Osteoblast (primary cell): ENCODE measurements at places on chromosomes 11 and 22. TPM values are rescaled to one million over a fixed set of nuclear protein-coding genes. Genes with fewer than 3 reads are reported as not detected.

DNA sequence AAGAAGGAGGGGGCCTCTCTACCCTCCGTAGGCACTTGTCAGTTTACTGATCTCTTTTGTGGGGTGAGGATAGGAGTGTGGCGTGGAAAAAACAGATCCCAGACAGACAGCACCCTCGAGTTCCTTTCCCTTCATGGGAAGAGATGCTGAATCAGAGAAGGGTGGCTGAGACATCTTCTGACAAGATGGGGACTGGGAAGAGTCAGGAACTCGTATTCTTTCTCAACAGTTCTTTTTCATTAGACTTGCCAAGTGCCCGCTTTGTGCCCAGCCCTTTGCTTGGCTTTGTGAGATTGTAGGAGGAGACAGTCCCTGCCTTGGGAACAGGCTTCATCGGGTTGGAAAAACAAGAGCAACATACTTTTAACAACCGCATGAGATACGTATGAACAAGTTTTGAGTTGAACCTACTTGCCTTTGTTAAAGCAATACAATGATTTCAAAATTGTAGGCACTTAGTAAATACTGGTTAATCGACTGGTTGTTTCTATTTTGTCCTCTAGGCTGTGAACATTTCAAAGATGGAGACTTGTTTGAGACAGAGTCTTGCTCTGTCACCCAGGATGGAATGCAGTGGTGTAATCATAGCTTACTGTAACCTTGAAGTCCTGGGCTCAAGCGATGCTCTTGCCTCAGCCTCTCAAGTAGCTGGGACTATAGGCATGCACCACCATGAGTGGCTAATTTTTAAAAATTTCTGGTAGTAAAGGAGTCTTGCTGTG, 1.1 kb downstream of the RRM1 start:
- peaks cover 19% of the 10 kb centered on the region for H3K4me1 ChIP-seq
- peak overlapping the region; percentile 89 for H3K4me3 ChIP-seq
- peak; percentile 54 for DNase-seq
- no peaks in the 10 kb centered on the region for H3K27me3 ChIP-seq
- H3K36me3 ChIP-seq, result no peaks in the 10 kb centered on the region

DNA sequence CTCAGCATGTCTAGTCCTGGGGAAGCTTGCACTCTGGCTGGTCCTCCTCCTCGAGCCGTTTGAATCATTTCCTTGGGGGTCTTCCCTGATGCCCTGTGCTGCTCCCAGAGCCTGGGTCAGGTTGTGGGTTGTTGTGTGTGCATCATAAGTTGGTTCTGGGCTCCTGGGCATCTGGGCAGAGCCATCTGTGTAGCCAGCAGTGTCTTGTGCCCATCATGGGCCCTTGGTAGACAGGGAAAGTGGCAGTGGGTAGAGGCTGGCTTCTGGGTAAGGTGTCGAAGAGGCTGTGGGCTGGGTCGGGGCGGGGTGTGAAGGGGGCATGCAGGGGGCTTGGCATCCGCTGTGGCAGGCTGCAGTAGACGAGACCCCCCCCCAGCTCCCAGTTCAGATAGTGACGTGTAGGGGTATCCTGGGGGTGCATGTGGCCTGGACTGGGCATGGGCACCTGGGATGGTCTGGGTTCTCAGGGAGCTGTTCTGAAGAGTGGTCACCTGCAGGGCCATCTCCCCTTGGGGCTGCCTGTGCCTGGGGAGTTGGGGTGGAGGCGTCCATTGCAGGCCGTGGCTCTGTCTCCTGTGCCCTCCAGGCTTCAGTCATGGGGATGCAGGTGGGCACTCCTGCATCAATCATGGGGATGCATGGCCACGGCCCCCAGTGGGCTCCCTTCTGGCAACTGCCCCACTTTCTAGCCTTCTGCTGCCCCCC, 7.2 kb upstream of the TRMT2A start:
- peaks cover 66% of the 10 kb centered on the region for H3K36me3 ChIP-seq
- H3K27me3 ChIP-seq, result no peaks in the 10 kb centered on the region
- peaks cover under 1% of the 10 kb centered on the region for H3K4me1 ChIP-seq
- DNase-seq, result no peak
- H3K4me3 ChIP-seq, result no peak overlapping the region
- H3K27ac ChIP-seq, result no peak overlapping the region

DNA sequence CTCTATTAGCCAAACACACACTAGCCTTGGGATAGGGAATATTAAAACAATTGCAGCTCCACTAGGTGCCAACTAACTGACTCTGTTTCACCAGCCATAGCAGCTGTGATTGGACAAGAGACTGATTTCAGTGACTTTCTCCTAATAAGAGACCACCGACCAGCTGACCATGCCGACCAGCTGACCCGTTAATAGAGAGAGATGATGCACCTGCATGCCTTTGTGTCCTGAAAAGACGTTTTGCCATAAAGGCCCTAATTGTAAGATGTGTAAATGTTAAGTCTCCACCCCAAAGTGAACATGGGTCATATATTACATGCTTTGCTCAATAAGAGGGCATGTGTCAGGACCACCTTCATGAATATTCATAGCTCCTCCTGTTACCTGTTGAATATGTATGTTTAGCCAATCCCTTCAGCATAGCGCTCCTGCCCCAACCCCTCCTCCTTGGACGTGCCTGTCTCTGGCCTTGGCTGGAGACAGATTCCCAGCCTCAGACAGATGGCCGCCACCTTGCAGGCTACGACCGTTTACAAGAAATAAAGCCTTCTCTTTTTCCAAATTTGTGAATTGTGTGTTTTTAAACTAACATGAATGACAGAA, 1.3 kb upstream of the NADSYN1 start:
- H3K4me1 ChIP-seq, result peaks cover 30% of the 10 kb centered on the region
- no peak overlapping the region for H3K27ac ChIP-seq
- peaks cover 19% of the 10 kb centered on the region for H3K36me3 ChIP-seq
- H3K4me3 ChIP-seq, result peak overlapping the region; percentile 99
- H3K27me3 ChIP-seq, result no peaks in the 10 kb centered on the region
- no peak for DNase-seq

DNA sequence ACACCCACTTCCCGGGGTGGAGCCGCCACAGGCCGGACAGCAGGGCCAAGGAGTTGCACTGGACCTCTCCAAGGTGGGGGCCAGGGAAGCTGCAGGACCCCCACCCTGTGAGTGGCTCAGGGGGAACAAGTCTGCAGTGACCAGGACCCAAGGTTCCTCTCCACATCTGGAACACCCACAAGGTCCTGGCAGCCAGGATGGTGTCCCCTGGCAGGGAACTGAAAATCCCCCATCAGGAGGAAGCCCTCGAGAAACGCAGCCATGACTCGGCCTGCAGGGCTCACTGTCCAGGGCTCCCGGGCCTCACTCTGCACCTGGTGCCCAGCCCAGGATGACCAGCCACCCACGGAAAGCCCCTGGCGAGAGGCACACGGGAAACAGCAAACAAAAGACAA, 11.5 kb downstream of the RNH1 start:
- H3K36me3 ChIP-seq, result peaks cover 61% of the 10 kb centered on the region
- no peak overlapping the region for H3K27ac ChIP-seq
- H3K4me1 ChIP-seq, result no peaks in the 10 kb centered on the region

DNA sequence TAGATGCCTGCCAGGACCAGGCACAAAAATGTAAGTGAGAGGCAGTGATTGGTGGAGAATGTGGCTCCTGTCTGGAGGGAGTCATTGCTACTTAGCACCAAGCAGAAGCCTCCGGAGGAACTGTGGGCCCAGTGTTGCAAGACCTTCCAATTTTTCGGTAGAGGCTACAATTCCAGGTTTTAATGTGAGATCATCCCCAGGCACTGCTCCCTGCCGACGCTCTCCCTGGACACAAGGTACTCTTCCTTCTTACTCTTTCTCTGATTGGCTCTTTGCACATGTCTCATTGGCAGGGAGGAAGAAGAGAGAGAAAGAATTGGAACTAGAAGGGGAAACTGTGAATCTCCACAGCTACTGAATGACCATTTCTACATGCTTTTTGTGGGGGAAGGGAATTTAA, 53.7 kb upstream of the EP300 start:
- no peaks in the 10 kb centered on the region for H3K36me3 ChIP-seq
- H3K4me1 ChIP-seq, result no peaks in the 10 kb centered on the region
- no peak overlapping the region for H3K27ac ChIP-seq

DNA sequence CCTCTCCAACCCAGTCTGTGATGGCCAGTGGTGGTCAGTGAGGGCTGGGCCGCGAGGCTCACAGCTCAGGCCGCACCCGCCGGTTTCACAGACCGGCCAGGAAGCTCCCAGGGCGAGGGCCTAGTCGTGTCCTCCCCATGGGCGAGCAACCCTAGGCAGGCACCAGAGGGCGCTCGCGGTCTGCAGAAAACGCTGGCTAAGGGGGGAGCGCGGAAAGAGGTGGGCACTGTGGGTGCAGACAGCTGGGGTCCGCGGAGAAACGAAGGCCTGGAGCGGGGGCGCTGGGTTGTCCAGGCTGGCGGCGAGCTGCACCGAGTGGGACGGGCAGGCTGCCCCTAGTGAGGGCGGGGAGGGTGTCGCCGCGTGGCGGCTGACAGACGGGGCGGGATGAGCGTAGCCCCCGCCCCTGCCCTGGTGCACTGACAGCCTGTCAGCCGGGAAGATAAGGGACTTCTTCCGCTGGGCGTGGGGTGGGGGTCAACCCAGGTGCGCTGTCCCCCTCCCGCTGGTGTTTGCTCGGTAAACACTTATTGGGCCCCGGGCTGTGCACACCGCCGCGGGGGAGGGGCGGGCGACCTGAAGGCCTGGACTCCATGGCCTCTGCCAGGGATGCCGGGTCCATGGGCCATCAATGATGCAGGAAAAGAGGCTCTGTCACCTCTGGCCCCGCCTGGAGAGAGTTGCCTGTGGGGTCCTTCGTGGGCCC, 7.5 kb downstream of the GP1BB start:
- no peaks in the 10 kb centered on the region for H3K36me3 ChIP-seq
- DNase-seq, result peak; percentile 100
- H3K4me1 ChIP-seq, result no peaks in the 10 kb centered on the region
- no peaks in the 10 kb centered on the region for H3K27me3 ChIP-seq
- peak overlapping the region; percentile 73 for H3K4me3 ChIP-seq
- no peak overlapping the region for H3K27ac ChIP-seq

GRCh38 chr22:35735542-35735941, 17.9 kb downstream of the APOL5 start:
- H3K27me3 ChIP-seq, result no peaks in the 10 kb centered on the region
- H3K4me3 ChIP-seq, result no peak overlapping the region
- no peak overlapping the region for H3K27ac ChIP-seq
- H3K4me1 ChIP-seq, result peaks cover 8% of the 10 kb centered on the region

- no peaks in the 10 kb centered on the region for H3K27me3 ChIP-seq
- DNase-seq, result peak; percentile 93
- H3K36me3 ChIP-seq, result peaks cover 13% of the 10 kb centered on the region
- no peak overlapping the region for H3K4me3 ChIP-seq
- no peak overlapping the region for H3K27ac ChIP-seq
Measured at GRCh38 chr11:882596-882995, 28.0 kb downstream of the CHID1 start.

GRCh38 chr11:80227915-80228314, 787.1 kb upstream of the TENM4 start:
- no peak overlapping the region for H3K27ac ChIP-seq
- no peak overlapping the region for H3K4me3 ChIP-seq
- no peaks in the 10 kb centered on the region for H3K4me1 ChIP-seq
- no peaks in the 10 kb centered on the region for H3K27me3 ChIP-seq
- no peak for DNase-seq

GRCh38 chr22:46068181-46068592, 82.1 kb upstream of the PPARA start:
- no peaks in the 10 kb centered on the region for H3K27me3 ChIP-seq
- H3K36me3 ChIP-seq, result peaks cover 9% of the 10 kb centered on the region
- H3K4me3 ChIP-seq, result peak overlapping the region; percentile 77
- no peak for DNase-seq
- H3K27ac ChIP-seq, result peak overlapping the region; percentile 97
- peaks cover 58% of the 10 kb centered on the region for H3K4me1 ChIP-seq

GRCh38 chr11:118449316-118449918, 13.1 kb downstream of the KMT2A start:
- no peak for DNase-seq
- no peaks in the 10 kb centered on the region for H3K36me3 ChIP-seq
- H3K27me3 ChIP-seq, result no peaks in the 10 kb centered on the region
- H3K4me3 ChIP-seq, result no peak overlapping the region
- H3K4me1 ChIP-seq, result peaks cover 11% of the 10 kb centered on the region
- H3K27ac ChIP-seq, result no peak overlapping the region

DNA sequence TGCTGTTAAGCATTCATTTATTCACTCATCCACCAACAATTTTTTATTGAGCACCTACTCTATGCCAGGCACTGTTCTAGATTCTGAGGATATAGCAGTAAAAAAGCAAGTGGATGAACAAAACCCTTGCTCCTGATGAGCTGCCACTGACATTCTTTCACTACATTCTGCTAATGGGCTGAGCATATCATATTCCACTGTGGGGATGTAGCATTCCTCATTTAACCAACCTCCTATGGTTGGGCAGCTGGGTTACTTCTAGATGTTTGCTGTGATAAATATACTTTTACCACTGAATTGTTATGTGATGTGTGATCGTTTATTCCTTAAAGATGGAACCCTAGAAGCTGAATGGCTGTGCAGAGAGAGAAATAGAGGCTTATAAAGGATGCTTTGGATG, 176.9 kb downstream of the MN1 start:
- no peaks in the 10 kb centered on the region for H3K36me3 ChIP-seq
- no peaks in the 10 kb centered on the region for H3K27me3 ChIP-seq
- no peaks in the 10 kb centered on the region for H3K4me1 ChIP-seq

DNA sequence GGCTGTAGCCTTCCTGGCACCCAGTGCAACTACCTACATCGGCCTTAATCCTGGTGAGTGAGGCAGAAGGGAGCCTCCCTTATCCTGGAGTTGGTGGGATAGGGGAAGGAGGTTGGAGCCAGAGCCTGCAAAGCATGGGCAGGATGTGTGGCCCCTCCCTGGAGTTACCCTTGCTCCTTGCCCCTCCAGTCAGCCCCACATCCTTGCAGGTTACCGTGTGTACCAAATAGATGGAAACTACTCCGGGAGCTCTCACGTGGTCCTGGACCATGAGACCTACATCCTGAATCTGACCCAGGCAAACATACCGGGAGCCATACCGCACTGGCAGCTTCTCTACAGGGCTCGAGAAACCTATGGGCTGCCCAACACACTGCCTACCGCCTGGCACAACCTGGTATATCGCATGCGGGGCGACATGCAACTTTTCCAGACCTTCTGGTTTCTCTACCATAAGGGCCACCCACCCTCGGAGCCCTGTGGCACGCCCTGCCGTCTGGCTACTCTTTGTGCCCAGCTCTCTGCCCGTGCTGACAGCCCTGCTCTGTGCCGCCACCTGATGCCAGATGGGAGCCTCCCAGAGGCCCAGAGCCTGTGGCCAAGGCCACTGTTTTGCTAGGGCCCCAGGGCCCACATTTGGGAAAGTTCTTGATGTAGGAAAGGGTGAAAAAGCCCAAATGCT, 3.9 kb downstream of the SMPD1 start:
- H3K4me1 ChIP-seq, result peaks cover 24% of the 10 kb centered on the region
- peaks cover 3% of the 10 kb centered on the region for H3K36me3 ChIP-seq
- no peak overlapping the region for H3K27ac ChIP-seq
- H3K27me3 ChIP-seq, result no peaks in the 10 kb centered on the region
- DNase-seq, result no peak

Gene SPTBN2
- total RNA-seq, result 0.88 and 2.2 TPM in 2 replicates

Gene OR51V1
- not detected in 2 replicates for total RNA-seq

Gene NNMT
- 1,091 and 1,196 TPM in 2 replicates for total RNA-seq

Gene ISX
- not detected in 2 replicates for total RNA-seq
